ENCODE measurements at places on chromosomes 7 and 10. TPM values are rescaled to one million over a fixed set of nuclear protein-coding genes. Genes with fewer than 3 reads are reported as not detected.

The KCND2 gene
- 3.7 TPM for total RNA-seq

The ADRB1 gene
- not detected for total RNA-seq

- no peak overlapping the region for H3K4me3 ChIP-seq
- H3K27me3 ChIP-seq = no peaks in the 10 kb centered on the region
- DNase-seq = peak; percentile 77
These were observed 41.4 kb downstream of the GSDME start for GRCh38 chr7:24715661-24716479.

GRCh38 chr7:82244947-82245517 is 198.5 kb downstream of the CACNA2D1 start:
- H3K27me3 ChIP-seq = no peaks in the 10 kb centered on the region
- no peaks in the 10 kb centered on the region for H3K4me1 ChIP-seq
- H3K27ac ChIP-seq = no peak overlapping the region
- no peaks in the 10 kb centered on the region for H3K36me3 ChIP-seq

GRCh38 chr7:33882950-33883670 is 22.2 kb upstream of the BMPER start:
- no peaks in the 10 kb centered on the region for H3K36me3 ChIP-seq
- no peak for DNase-seq

GRCh38 chr10:80411267-80411668 is 2.9 kb downstream of the PRXL2A start:
- peak overlapping the region; percentile 9 for H3K4me3 ChIP-seq
- no peaks in the 10 kb centered on the region for H3K36me3 ChIP-seq
- DNase-seq = no peak
- peak overlapping the region; percentile 31 for H3K27ac ChIP-seq

DNA sequence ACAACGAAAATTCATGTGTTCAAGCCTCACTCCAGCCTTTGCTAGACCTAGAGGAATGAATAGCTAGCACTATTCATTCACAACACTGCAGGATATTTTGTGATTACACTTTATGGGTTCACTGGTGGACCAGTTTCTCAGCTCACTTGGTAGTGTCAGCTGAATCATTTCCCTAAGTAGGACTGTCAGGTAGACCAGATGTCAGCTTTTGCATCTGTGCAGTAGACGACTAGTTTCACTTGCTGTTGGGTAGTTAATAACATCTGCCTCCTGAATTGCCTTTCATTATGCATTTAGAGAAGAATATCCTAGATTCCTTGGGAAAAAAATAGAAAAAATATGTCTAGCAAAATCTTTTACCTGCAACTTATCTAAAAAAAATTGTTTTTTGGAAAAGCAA is 296.4 kb downstream of the ADARB2 start:
- no peaks in the 10 kb centered on the region for H3K36me3 ChIP-seq
- H3K4me1 ChIP-seq = no peaks in the 10 kb centered on the region
- no peaks in the 10 kb centered on the region for H3K27me3 ChIP-seq

All from vagina (tissue), 2 donors.